ACHN (cell line): ENCODE measurements at places on chromosomes 1 and 21.

DNA sequence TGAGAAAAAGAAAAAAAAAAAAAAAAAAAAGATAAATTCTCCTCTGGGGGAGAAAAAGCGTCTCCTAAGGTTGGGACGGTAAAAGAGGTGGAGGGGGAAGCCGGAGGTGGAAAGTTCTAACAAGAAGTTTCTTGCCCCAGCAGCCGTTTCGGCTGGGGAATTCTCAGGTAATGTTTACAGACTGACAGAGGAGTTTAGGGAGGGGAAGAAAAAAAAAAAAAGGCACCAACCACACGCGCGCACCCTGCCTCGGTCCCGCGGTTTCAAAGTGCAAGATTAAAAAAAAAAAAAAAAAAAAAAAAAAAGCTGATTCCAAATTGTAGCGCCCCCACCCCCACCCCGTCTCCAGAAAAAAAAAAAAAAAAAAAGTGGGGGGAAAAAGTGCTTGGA is 504 bp downstream of the DHRS3 start:
- no peak for DNase-seq

GRCh38 chr21:41593051-41593759 is 85.2 kb upstream of the TMPRSS2 start:
- no peak for DNase-seq

GRCh38 chr1:210981490-210981889 is 152.5 kb downstream of the KCNH1 start:
- DNase-seq = peak; percentile 21

DNA sequence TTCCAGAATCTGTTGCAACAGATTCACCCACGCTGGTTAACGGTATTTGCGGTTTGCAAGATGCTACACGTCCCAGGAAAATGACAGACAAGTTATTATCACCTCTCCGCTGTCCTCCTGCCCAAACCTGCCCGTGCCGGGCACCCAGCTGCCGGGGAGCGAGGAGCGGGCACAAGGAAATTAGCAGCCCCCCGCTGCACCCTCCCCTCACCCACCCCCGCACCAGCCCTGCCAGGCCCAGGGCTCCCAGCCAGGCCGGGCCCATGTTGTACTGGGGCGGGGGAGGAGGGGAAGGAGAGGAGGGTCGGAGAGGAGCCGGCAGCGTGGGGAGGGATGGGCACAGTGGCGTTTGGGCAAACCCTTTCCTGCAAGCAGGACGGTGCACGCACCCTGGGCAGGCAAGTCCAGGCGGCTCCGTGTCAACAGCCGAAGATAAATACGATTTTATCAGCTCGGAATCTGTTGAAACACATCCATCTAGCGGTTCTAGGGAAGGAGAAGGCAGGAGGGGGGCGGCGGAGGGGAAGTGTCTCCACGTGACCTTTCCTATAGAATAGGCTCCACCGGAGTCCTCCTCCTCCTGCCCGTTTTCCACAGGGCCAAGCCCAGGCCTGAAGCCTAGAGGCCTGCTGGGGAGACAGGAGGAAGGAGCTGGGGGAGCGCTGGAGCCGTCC is 35.1 kb upstream of the CCDC27 start:
- no peak for DNase-seq
